T-helper 2 cell treated with Interferon-gamma antibody and Interleukin-4, amounts not matched to agents 5 μg/mL and 100 μg/mL, for 36 hours (primary cell): ENCODE measurements at places on chromosomes 7 and 10.

- H3K27me3 ChIP-seq = no peaks in the 10 kb centered on the region
- no peak for DNase-seq
- no peak overlapping the region for H3K4me3 ChIP-seq
- no peak overlapping the region for H3K27ac ChIP-seq
- no peaks in the 10 kb centered on the region for H3K36me3 ChIP-seq
Observed at GRCh38 chr7:83148776-83149175, 13.9 kb downstream of the PCLO start.

- no peaks in the 10 kb centered on the region for H3K36me3 ChIP-seq
- H3K27ac ChIP-seq = no peak overlapping the region
- DNase-seq = no peak
- H3K4me3 ChIP-seq = no peak overlapping the region
- no peaks in the 10 kb centered on the region for H3K4me1 ChIP-seq
Observed at GRCh38 chr7:151289891-151290290, 41.4 kb upstream of the SMARCD3 start.

DNA sequence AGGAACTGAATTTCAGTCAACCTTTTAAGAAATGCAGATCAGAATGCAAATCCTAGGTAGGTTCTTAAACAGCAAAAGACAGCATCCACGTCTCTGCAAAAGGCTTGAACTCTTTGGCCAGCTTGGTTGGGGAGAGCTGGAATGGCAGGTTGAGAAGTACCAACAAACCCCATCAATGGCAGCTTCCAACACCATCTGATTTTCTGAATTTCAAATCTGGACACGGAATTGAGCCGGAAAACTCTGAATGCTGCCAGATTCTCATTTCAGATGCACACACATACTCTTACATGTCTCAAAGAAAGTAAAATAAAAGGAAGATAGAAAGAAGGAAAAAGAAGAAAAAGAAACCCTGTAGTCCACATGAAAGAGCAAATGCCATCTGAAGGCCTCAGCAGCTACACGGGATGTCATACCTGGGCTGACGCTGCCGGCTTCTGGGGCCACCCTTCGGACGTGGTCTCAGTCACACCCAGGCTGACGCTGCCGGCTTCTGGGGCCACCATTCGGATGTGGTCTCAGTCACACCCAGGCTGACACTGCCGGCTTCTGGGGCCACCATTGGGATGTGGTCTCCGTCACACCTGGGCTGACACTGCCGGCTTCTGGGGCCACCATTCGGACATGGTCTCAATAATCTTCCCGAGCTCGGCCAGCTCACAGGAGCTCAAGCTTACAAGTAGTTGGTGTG, 165.3 kb downstream of the PTPRN2 start:
- no peaks in the 10 kb centered on the region for H3K27me3 ChIP-seq
- H3K4me1 ChIP-seq = no peaks in the 10 kb centered on the region
- no peak overlapping the region for H3K27ac ChIP-seq
- H3K4me3 ChIP-seq = no peak overlapping the region

DNA sequence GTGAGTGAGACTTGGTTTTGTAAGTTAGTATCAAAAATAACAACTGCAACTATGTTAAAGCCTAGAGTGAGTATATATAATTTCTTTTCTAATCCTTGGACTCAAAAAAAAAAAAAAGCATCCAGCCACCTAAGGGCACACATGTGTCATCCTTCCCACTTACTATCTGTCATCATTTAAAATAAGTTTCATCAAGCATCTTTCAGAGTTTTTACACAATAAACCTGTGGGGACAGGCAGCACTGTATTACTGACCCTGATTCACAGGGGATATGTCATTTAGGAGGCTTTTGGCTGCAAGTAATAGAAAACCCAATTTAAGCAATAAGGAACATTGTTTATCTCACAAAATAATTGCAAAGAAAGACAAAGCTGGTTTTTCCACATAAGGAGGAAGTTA, 32.3 kb upstream of the OSBPL3 start:
- no peak for DNase-seq
- no peak overlapping the region for H3K4me3 ChIP-seq
- H3K27ac ChIP-seq = no peak overlapping the region
- peaks cover 6% of the 10 kb centered on the region for H3K27me3 ChIP-seq

DNA sequence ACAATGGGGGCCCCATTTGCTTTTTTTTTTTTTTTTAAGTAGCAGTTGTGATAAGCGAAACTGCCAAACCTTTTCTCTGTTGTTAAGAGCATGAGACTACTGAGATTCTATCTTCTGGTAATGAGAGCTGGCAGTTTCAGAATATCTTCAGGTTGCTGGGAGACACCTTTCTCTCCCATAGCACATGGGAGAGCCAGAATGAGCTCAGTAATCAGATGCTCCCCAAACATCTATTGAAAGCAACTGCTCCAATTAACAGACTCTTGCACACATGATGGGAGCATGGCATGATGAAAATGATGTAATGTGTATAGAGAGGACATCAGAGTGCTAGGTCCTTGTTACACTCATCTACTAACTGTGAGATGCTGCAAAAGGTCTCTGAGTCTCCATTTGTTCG, 18.8 kb downstream of the MYO3A start:
- no peaks in the 10 kb centered on the region for H3K4me1 ChIP-seq
- H3K36me3 ChIP-seq = no peaks in the 10 kb centered on the region
- DNase-seq = no peak
- no peaks in the 10 kb centered on the region for H3K27me3 ChIP-seq
- H3K4me3 ChIP-seq = no peak overlapping the region

DNA sequence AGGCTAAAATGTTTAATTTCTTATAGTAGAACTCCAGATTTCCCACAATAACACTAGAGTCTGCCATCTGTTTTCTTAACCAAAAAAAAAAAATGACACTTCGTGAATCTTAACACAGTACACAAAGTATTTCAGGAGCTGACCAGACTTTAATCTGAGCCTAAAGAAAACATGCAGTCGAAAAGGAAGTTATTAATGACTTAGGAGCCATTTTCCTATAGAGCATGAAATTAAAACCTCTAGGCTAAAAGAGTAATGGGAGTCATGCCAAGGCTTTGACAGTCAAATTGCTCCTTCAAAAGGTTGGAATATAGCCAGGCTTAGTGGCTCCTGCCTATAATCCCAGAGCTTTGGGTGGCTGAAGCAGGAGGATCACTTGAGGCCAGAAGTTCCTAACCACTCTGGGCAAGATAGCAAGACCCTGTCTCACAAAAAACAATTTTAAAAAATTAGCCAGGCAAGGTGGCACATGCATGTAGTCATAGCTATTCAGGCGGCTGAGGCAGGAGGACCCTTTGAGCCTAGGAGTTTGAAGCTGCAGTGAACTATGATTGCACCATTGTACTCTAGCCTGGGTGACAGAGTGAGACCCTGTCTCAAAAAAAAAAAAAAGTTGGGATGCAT, 13.6 kb downstream of the MICU1 start:
- DNase-seq = no peak
- H3K36me3 ChIP-seq = peaks cover 11% of the 10 kb centered on the region
- no peak overlapping the region for H3K27ac ChIP-seq
- peaks cover 6% of the 10 kb centered on the region for H3K4me1 ChIP-seq

- peaks cover 8% of the 10 kb centered on the region for H3K36me3 ChIP-seq
- DNase-seq = peak; percentile 32
- peaks cover 12% of the 10 kb centered on the region for H3K4me1 ChIP-seq
- no peaks in the 10 kb centered on the region for H3K27me3 ChIP-seq
Observed at GRCh38 chr10:77970869-77971803, 44.6 kb upstream of the DLG5 start.

GRCh38 chr10:98951269-98952000, 284.2 kb downstream of the HPSE2 start:
- H3K27ac ChIP-seq = no peak overlapping the region
- no peak for DNase-seq
- H3K4me3 ChIP-seq = no peak overlapping the region
- H3K4me1 ChIP-seq = no peaks in the 10 kb centered on the region
- no peaks in the 10 kb centered on the region for H3K36me3 ChIP-seq
- H3K27me3 ChIP-seq = no peaks in the 10 kb centered on the region

- H3K4me1 ChIP-seq = no peaks in the 10 kb centered on the region
- H3K4me3 ChIP-seq = no peak overlapping the region
- no peaks in the 10 kb centered on the region for H3K36me3 ChIP-seq
- no peak overlapping the region for H3K27ac ChIP-seq
- peaks cover 33% of the 10 kb centered on the region for H3K27me3 ChIP-seq
Observed at GRCh38 chr10:77643795-77644468, 6.3 kb upstream of the KCNMA1 start.

DNA sequence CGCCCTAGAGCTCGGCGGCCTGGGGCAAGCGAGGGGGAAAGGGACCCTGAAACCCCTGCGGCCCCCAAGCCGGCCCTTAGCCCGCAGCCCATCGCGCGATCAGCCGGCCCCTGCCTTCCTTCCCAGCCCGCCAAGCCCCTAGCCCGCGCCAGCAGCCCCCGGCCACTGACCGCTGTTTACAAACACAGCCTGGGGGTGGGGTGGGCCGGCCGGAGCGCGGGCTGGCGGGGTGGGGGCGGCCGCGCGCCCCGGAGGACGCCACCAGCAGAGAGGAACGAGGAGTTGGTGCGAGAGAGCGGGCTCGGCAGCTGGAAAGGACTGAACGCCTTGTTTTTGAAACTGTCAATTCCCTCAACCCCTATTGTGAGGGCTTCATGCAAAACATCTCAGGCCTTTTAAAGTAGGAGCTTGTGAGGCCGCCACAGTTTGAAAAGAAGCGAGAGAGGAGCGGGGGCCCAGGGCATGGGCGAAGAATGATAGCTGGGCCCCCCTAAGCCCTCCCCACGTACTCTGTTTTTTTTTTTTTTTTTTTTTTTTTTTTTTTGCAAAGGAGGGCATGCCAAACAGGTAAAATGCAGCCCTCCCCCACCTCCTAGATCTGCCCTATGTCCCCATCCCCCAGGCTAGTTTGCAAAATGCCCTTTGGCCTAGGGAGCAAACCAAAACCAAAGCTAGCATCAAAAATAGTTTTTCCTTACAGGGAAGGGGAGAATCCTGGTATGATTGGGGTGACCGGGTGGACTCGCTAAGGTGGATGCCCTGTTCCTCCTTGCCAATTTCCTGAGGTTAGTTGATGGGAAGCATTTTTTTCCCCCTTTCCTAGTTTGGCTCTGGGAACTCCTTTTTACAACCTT, 15.0 kb downstream of the SKIDA1 start:
- DNase-seq = no peak
- H3K4me1 ChIP-seq = no peaks in the 10 kb centered on the region
- H3K27me3 ChIP-seq = peaks cover 81% of the 10 kb centered on the region
- H3K27ac ChIP-seq = no peak overlapping the region

- H3K27me3 ChIP-seq = no peaks in the 10 kb centered on the region
- DNase-seq = no peak
- no peaks in the 10 kb centered on the region for H3K4me1 ChIP-seq
- H3K36me3 ChIP-seq = no peaks in the 10 kb centered on the region
- H3K27ac ChIP-seq = no peak overlapping the region
Observed at GRCh38 chr10:57973451-57973850, 294.2 kb downstream of the IPMK start.

GRCh38 chr10:130430291-130430690, 294.1 kb downstream of the GLRX3 start:
- DNase-seq = no peak
- H3K27me3 ChIP-seq = no peaks in the 10 kb centered on the region

DNA sequence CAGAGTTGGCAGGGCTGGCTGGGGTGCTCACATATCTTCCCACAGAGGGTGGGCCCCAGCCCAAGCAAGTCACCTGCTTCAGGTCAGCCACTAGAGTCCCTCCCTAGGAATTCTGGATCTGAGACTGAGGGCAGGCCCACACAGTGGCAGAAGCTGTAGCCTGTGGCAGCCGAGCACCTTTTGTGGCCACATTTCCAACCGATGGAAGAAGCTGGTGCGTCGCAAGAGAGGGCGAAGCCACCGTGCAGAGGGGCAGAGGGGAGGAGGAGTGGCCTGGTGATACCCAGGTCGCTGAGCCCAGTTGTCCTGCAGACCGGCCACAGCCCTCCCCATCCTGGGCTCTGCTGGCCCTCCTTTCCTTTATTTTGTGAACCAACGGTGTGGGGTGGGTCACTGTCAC, 5.3 kb downstream of the POLM start:
- H3K36me3 ChIP-seq = peaks cover 44% of the 10 kb centered on the region
- DNase-seq = no peak
- peaks cover 15% of the 10 kb centered on the region for H3K4me1 ChIP-seq
- H3K27me3 ChIP-seq = no peaks in the 10 kb centered on the region
- no peak overlapping the region for H3K27ac ChIP-seq
- no peak overlapping the region for H3K4me3 ChIP-seq

- H3K4me3 ChIP-seq = peak overlapping the region; percentile 67
- peak; percentile 30 for DNase-seq
- peaks cover 56% of the 10 kb centered on the region for H3K4me1 ChIP-seq
- H3K27ac ChIP-seq = peak overlapping the region; percentile 90
- H3K36me3 ChIP-seq = peaks cover 14% of the 10 kb centered on the region
Observed at GRCh38 chr7:144818511-144818910, 17.3 kb downstream of the TPK1 start.

DNA sequence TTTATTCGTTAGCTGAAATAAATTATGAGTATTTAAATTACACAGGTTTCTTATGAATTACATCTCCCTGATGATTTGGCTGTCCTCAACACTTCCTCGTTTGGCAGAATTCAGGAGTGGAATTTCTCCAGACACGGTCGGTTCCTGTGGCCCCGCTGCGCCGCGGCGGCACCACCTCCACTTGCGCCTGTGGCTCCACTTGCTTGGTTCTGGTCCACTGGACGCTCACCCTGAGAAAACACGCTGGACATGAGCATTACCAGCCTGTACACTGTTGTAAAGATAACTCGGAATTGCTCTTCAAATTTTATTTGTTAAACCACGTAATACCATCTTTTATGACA, 85.3 kb downstream of the ZNF33B start:
- H3K4me3 ChIP-seq = peak overlapping the region; percentile 97
- H3K4me1 ChIP-seq = peaks cover 28% of the 10 kb centered on the region
- peaks cover 34% of the 10 kb centered on the region for H3K36me3 ChIP-seq
- no peaks in the 10 kb centered on the region for H3K27me3 ChIP-seq

GRCh38 chr7:129750091-129750490, 138.6 kb downstream of the NRF1 start:
- H3K4me1 ChIP-seq = no peaks in the 10 kb centered on the region
- peaks cover 5% of the 10 kb centered on the region for H3K36me3 ChIP-seq
- H3K4me3 ChIP-seq = no peak overlapping the region
- no peak overlapping the region for H3K27ac ChIP-seq

- no peaks in the 10 kb centered on the region for H3K27me3 ChIP-seq
- peaks cover 23% of the 10 kb centered on the region for H3K36me3 ChIP-seq
- no peak for DNase-seq
- no peak overlapping the region for H3K4me3 ChIP-seq
Observed at GRCh38 chr7:129877146-129877792, 75.5 kb downstream of the UBE2H start.

DNA sequence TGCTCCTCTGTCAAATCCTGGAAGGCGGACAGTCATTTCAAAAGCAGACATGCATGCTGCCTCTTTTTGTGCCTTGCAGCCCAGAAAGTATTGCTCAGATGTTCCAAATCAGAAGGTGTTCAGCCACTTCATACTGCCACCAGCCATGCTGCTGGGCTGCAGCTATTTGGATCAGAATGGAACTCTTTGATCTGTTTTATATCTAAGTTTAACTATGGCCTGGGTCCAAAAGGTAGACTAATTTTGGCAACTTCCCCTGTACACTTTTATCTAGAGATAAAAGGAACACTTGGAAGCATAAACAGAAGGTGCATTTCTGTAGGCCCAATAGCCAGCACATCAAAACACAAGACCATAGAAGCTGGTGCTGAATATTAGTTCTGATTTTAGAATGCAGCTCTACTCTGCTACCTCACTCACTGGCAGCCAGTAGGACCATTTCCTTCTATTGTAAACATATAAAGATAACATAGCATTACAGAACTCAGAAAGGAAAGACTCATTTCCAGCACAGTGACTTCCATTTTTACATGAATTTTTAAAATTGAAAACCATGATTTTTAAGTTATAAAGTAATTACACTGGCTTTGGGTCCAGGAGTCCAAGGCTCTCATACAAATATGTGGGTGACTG, 143.1 kb upstream of the CAV2 start:
- H3K4me3 ChIP-seq = no peak overlapping the region
